Endodermal cell (in vitro differentiated cells): ENCODE measurements at places on chromosomes 11 and 22. TPM values are rescaled to one million over a fixed set of nuclear protein-coding genes. Genes with fewer than 3 reads are reported as not detected.

DNA sequence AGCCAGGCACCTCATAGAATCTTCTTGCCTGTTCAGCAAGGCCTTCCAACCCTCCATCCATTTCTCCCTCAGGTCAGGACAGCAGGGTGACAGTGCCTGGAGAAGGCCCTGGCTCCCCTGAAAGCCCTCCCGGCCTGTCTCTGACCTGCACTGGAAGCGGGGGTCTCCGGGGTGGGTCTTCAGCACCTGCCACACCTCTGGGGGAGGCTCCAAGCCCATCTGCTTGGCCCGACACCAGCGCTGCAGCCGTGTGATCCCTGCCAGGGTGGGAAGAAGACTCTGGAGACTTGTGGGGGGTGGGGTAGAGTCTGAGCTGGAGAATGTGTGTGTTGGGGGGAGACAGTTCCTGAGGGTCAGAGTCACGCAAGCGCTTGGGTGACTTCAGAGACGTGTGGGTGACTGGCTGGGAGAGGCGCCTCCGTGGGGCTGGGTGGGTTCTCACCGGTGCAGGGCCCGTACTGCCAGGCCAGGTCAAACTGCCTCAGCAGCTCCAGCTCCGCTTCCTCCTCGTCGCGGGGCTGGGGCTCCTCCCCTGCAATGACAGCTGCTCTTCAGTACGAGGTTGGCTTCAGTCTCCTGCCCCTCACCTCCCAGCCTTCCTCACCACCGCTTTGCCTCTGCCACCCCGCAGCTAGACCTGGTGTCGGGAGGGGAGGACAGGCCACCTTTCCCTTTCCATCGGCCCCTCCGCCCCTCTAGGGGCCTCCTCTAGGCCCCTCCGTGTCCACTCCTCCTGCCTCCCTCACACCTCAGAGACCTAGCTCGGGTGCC lies 615 bp downstream of the POLD4 start:
- peak overlapping the region; percentile 88 for H3K27ac ChIP-seq
- peaks cover 38% of the 10 kb centered on the region for H3K4me1 ChIP-seq
- H3K27me3 ChIP-seq: no peaks in the 10 kb centered on the region
- DNase-seq: no peak
- H3K4me3 ChIP-seq: peak overlapping the region; percentile 88

GRCh38 chr11:114017723-114018122 lies 41.8 kb upstream of the ZBTB16 start:
- no peak overlapping the region for H3K4me3 ChIP-seq
- H3K27me3 ChIP-seq: no peaks in the 10 kb centered on the region
- no peak for DNase-seq
- no peak overlapping the region for H3K27ac ChIP-seq
- H3K4me1 ChIP-seq: no peaks in the 10 kb centered on the region

Gene MS4A12
- total RNA-seq: not detected in 3 replicates

DNA sequence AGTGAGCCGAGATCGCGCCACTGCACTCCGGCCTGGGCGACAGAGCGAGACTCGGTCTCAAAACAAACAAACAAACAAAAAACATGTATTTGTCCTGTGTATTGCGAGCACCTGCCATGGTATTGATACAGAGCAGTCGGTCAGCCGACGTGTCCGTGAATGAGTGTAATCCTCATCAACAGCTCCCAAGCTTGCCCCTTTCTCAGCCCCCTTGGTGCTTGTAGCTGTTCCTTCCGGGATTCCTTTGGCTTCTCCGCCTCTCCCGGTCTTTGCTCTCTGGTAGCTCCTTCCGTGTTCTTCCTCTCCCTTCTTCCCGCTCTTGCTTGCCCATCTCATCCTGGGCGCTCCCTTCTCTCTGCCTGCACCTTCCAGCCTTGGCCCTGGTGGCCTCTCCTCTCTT lies 10.9 kb downstream of the ZNF74 start:
- peak; percentile 13 for DNase-seq
- H3K27ac ChIP-seq: no peak overlapping the region

GRCh38 chr22:46845296-46846149 lies 83.1 kb downstream of the TBC1D22A start:
- H3K27me3 ChIP-seq: no peaks in the 10 kb centered on the region
- H3K4me3 ChIP-seq: no peak overlapping the region
- no peaks in the 10 kb centered on the region for H3K4me1 ChIP-seq
- H3K27ac ChIP-seq: no peak overlapping the region
- peaks cover 4% of the 10 kb centered on the region for H3K36me3 ChIP-seq

DNA sequence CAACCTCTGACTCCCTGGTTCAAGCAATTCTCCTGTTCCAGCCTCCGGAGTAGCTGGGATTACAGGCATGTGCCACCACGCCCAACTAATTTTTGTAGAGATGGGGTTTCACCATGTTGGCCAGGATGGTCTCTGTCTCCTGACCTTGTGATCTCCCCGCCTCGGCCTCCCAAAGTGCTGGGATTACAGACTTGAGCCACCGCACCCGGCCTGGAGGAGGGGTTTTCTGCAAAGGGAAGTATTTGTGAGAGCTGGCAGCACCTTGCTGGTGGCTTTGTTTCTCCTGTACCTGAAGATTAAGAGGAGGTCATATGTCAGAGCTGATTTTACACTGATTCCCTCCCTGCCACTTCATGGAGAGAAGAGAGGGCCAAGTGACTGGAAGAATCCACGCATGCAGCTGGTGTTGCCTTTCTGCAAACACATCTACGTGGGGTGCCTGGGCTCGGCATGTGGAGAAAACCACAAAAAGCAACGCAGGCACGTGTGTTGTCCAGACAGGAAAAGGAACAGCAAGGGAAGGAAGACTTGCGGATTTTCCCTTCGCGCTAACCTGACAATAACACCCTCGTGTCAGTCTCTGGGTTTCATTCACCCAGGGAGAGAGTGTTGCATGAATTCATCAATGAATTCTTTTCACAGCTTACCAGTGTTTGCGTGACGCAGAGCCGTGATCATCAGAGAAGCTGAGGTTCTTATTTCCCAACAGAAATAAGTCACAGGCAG lies 61.9 kb downstream of the TSPAN18 start:
- peaks cover 4% of the 10 kb centered on the region for H3K4me1 ChIP-seq
- H3K27me3 ChIP-seq: no peaks in the 10 kb centered on the region
- H3K27ac ChIP-seq: peak overlapping the region; percentile 16
- H3K4me3 ChIP-seq: no peak overlapping the region
- peak; percentile 51 for DNase-seq

DNA sequence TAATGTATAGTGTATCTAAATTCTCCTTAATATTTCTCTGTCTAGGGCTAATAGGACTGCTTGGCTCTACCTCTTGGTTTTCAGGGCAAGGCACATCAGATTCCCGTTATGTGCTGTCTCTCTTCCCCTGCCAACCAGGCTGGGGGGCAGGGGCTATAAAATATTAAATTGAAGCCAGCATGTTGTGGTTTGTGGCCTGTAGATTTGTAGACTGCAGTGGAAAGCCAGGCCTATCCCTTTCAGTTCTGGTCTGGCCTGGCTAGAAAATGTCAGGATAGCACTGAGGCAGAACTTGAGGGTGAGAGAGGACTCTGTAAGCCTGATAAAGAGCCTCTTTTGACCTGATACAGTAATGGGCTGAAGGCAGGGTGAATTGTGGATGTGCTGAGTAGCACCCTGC lies 14.4 kb upstream of the GRK2 start:
- peaks cover 98% of the 10 kb centered on the region for H3K36me3 ChIP-seq
- DNase-seq: no peak
- H3K27me3 ChIP-seq: no peaks in the 10 kb centered on the region

- no peaks in the 10 kb centered on the region for H3K4me1 ChIP-seq
- H3K27me3 ChIP-seq: no peaks in the 10 kb centered on the region
- H3K27ac ChIP-seq: no peak overlapping the region
- no peaks in the 10 kb centered on the region for H3K36me3 ChIP-seq
- no peak for DNase-seq
Measured at GRCh38 chr11:39809833-39810232, 1649.6 kb downstream of the LRRC4C start.

- H3K4me1 ChIP-seq: peaks cover 19% of the 10 kb centered on the region
- H3K4me3 ChIP-seq: no peak overlapping the region
- H3K36me3 ChIP-seq: no peaks in the 10 kb centered on the region
- no peak for DNase-seq
Measured at GRCh38 chr11:33692013-33692504, 8.6 kb downstream of the C11orf91 start.

DNA sequence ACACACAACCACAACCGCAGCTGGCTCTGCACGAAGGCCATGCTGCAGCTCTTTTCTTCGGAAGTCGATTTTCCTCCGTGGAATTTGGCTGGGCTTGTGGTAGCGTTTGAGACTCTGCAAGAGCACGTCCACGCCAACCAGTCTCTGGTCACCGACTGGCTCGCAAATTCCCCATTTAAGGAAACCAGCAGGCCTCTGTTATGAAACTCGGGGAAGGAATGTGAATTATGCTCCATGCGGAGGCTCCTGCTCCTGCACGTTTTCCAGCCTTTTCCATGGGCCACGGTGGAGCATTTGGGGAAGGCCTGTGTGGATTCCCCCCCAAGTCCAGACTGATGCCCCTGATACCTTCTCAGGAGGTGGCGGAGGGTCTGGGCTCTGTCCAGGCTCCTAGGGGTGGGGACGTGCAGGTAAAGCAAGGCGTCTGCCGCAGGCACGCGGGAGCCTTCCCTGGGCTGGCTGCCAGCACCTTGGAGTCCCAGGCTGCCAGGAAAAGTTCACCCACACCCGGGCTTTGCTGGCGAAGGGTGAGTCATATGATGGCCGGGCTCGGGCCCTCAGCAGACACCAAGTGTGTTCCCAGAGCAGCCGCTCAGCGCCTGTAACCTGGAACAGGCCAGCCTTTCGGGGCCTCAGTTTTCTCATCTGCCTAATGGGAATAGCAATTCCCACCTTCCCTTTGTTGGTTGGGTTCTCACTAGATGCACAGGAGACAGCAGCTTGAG lies 41.9 kb downstream of the LRP5 start:
- peak overlapping the region; percentile 36 for H3K27ac ChIP-seq
- peaks cover 24% of the 10 kb centered on the region for H3K36me3 ChIP-seq
- H3K4me1 ChIP-seq: no peaks in the 10 kb centered on the region

Gene GALNT18
- 9.4 to 10.9 TPM (median 9.9 TPM) in 3 replicates for total RNA-seq

DNA sequence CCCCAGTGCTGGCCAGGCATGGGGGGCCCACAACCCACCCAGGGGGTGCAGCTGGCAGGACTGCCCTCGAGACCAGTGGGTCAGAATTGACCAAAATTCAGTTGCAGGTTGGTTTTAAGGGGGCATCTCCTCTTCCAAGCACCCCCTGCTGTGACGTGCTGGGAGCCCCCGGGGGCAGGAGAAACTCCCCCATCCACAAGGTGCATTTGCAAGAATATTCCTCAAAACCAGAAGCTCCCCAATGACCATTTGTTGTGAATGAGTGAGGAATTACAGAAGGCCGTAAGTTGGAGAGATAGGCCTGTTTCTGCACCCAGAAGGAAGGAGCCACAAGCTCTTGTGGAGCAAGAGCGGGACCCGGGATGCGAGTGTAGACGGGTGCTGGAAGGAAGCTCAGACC lies 414.5 kb downstream of the BRD1 start:
- no peaks in the 10 kb centered on the region for H3K36me3 ChIP-seq
- no peak overlapping the region for H3K4me3 ChIP-seq
- DNase-seq: peak; percentile 29
- no peaks in the 10 kb centered on the region for H3K4me1 ChIP-seq
- H3K27ac ChIP-seq: no peak overlapping the region

DNA sequence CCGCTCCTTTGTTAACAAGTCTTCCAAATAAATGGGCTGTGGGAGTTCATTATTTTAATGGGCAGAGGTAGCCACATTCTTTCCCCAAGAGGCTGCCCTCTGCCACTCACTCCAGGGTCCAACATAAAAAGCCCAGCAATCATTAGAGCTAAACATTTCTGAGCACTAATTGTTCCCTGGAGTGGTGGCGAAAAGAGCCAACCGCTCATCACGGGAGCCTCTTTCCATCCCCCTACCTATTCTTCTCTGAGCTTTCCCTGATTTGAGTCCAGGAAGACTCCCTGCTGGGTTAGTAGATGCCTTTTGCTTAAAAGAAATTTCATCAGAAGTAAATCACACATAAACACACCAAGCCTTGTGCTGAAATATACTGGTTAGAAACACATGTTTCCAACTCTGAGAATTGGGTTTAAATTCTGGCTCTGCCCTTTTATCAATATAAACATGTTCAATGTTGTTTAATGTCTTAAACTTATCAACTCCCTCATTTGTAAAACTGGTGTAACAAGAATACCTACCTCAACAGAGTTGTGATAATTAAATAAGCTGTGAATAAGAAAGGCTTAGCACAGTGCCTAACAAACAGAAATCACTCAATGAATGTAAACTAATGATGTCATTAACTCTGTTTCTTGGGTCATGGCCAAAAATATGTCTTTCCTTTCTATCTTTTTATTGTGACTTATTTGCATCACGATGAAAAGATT lies at the start of gene OR5A2:
TSS of gene OR5A2 (minus strand) at position 53 of the 707 bp plus-strand sequence. CDS start 3,460 bp downstream, outside the sequence.
- peak within 1 kb of the TSS; percentile 13 for H3K4me3 ChIP-seq
- H3K4me1 ChIP-seq: peaks cover 8% of the 10 kb centered on the region
- DNase-seq: peak; percentile 74
- H3K36me3 ChIP-seq: no peaks in the 10 kb centered on the region
- peak within 1 kb of the TSS; percentile 62 for H3K27ac ChIP-seq
- no peaks in the 10 kb centered on the region for H3K27me3 ChIP-seq

Gene PELI3
- total RNA-seq: 9.0 and 10.3 TPM in 2 replicates

- H3K27me3 ChIP-seq: peaks cover 9% of the 10 kb centered on the region
- DNase-seq: no peak
- H3K36me3 ChIP-seq: no peaks in the 10 kb centered on the region
- H3K4me3 ChIP-seq: no peak overlapping the region
- no peak overlapping the region for H3K27ac ChIP-seq
Measured at GRCh38 chr22:39839917-39840510, 53.5 kb downstream of the ENTHD1 start.

- no peaks in the 10 kb centered on the region for H3K4me1 ChIP-seq
- no peak overlapping the region for H3K27ac ChIP-seq
- H3K27me3 ChIP-seq: no peaks in the 10 kb centered on the region
- DNase-seq: peak; percentile 51
- no peak overlapping the region for H3K4me3 ChIP-seq
Measured at GRCh38 chr11:65323813-65324212, 9.1 kb downstream of the CDC42EP2 start.

Gene C1QTNF4
- total RNA-seq: 6.9 to 15.7 TPM (median 10.9 TPM) in 3 replicates

DNA sequence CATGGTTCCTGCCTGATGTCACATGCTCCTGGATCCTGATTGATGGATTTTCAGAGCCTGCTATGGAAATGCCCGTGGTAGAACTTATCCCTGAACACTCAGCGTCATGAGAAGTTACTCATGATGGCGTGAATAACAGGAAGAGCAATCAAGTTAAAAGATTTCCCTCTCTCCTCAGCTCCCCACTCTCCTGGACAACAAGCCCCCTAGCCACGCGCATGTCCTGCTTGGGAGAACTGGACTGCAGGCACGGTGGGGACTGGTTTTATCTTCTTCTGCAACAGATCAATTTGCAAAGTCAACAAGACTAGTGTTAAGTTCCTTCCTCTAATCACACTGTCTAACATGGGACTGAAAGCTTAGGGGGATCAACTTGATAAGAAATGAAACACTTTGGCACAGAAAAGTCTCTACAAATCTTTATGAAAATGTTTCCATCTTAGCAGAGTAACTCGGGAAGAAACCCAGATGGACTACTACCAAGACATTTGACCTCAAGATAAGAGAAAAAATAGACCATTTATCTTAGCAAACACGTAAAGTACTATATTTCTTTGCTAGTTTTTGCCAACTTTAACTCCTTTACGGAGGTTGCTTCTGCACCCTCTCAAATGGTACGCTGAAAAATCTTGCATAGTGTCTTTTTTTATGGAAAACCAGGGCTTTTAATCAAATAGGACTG lies 27.6 kb downstream of the POU2AF1 start:
- H3K27me3 ChIP-seq: peaks cover 58% of the 10 kb centered on the region
- no peaks in the 10 kb centered on the region for H3K36me3 ChIP-seq
- no peaks in the 10 kb centered on the region for H3K4me1 ChIP-seq

GRCh38 chr11:72720047-72720446 lies 32.2 kb downstream of the ARAP1 start:
- no peaks in the 10 kb centered on the region for H3K27me3 ChIP-seq
- no peak overlapping the region for H3K4me3 ChIP-seq
- no peak for DNase-seq

GRCh38 chr22:49677495-49677889 lies 150.2 kb downstream of the BRD1 start:
- H3K27ac ChIP-seq: no peak overlapping the region
- no peak for DNase-seq

Gene MFNG
- 2.9 to 6.6 TPM (median 4.1 TPM) in 3 replicates for total RNA-seq
